ENCODE measurements at places on chromosomes 3 and 15.

DNA sequence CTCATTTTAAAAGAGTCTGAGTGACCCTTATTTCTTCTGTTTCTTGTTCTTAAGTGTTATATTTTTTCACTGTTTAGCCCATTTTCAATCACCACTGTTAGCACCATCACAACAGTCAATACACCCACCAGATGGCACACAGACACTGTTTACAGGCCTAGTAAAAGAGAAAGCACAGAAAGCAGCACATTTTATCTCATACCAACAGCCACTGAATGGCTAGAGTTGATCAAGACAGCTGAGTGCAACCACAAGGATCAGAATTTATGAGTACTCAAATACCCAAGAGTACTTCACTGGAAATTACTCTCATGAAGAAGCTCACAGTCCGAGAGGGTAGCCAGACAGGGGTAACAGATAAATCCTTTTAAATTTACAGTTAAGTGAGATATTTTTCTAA, 127.0 kb downstream of the TFDP2 start:
- DNase-seq, result peak; percentile 18

DNA sequence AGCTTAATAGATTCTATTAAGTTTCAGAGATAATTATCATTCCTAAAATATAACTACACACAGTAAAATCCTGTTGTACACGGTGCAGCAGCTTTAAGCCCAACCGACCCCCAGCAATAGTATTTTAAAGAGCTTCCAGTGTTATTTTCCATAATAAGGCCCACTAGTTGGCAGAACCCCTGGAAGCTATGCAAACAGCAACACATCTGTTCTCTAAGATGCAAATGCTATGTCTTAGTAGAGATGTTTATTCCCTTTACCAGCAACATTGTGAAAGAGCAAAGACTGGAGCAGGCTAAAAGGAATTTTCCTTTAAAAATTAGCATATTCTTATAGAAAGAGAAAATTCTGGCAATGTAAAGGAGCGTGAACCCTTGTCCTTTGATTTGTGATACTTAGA, 819.7 kb upstream of the ALCAM start:
- no peak for DNase-seq

DNA sequence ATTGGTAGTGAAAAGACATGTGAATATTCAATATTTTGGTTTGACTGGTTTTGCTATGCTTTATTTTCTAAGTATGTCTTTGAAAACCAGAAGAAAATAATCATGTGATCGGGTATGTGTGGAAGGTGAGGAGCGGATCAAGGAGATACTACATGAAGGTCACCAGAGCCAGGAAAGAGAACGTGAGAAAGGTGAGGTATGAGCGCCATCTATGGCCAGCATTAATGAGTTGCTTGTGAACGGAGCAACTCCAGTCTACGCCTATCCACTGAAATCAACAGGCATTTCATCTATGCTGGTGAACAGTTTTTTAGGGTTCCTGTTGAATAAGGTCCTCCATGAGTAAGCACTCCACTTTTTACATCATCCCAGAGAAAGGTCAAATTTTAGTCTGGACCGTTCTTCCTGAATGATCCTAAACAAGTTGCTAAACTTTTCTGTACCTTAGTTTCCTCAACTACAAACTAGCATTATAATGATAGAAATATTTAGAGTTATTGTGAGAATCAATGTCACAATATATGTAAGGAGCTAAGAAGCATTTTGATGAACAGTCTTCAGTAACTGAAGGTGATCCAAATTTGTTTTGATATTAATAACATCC, 1435.2 kb upstream of the CADM2 start:
- DNase-seq, result peak; percentile 88

DNA sequence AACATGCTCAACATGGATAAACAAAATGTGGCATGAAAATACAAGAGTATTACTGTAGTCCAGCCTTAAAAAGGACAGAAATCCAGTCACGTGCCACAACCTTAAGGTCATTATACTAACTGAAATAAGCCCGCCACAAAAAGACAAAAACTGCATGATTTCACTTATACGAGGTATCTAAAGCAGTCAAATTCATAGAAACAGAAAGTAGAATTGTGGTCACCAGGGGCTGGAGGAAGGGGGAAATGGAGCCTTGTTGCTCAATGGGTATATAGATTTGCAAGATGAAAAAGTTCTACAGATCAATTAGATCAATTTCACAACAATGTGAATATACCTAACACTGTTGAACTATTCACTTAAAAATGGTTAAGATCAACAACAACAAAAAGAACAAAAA, 7.4 kb downstream of the GLB1 start:
- no peak for DNase-seq

GRCh38 chr3:102230057-102230456, 204.8 kb upstream of the ZPLD1 start:
- DNase-seq, result no peak

GRCh38 chr15:63077952-63078351, 35.4 kb downstream of the TPM1 start:
- no peak for DNase-seq

GRCh38 chr3:133330065-133330464, 69.8 kb upstream of the BFSP2 start:
- DNase-seq, result peak; percentile 60

GRCh38 chr3:47380026-47380600, 708 bp upstream of the PTPN23 start:
- DNase-seq, result no peak
